ENCODE measurements at places on chromosomes 1 and 21.

GRCh38 chr21:36564647-36565046, 84.7 kb upstream of the CLDN14 start:
- no peak for DNase-seq

DNA sequence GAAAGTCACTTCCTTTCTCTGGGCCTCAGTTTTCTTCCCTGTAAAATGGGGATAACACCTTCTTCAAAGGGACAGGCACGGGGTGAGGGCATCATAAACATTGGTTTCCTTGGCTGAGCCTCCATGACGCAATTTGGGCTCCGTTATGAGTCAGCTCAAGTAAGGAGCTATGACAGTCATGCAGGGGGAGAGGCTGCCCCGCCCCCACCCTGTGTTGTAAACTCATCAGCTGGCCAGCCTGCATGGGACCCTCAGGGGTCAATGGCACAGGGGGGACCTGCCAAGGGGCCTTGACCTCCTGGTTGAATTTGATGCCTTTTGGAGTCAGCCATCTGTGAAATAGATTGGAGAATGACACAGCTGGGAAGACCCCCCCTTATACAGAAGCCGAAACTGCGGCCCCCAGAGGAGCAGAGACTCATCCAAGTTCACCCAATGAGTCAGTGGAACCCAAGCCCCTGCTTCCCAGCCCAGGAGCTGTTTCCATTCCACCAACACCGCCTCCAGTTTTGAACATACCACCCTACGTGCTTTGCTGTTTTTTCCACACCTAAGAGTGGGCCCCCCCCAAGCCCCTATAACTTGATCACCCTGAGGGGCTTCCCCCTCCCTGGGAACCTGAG, 36.8 kb upstream of the RUNX3 start:
- peak; percentile 85 for DNase-seq

- no peak for DNase-seq
Measured at GRCh38 chr1:7613106-7613850, 157.8 kb upstream of the VAMP3 start.

DNA sequence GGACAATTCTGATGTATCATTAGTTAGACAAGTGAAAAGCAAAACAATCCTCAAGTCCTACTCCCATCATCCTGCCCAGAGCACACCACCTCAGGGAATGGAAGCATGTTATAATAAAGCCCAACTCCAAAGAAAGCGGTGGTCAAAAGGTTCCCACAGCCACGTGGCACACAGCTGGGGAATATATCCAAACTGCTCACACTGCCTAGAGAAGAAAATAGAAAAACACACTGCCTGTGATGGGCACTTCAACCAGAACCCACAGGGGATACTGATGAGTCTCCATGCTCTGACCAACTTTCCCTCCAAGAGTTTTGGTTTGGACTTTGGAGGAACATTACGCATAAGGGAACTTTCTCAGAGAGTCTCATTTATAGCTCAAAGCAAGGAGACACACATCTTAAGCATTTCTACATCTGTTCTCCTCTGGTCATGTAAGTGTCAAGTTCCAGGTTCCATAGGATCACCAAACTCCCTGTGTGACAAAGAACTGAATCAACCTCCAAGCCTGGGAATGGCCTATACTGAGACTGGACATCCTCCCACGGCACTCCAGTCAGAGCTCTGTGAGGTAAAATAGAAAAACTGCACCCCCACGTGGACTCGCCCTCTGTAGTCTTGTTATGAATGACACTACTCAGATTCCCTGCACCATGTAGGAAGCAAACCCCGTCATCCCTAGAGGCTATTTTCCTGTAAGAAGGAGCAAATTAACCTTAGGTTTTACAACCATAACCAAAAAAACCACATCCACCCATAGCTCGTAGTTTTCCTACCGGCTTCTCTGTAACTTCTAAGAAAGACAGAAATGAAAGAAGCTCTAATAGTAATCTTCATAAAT, 12.2 kb downstream of the DSTYK start:
- peak; percentile 72 for DNase-seq

DNA sequence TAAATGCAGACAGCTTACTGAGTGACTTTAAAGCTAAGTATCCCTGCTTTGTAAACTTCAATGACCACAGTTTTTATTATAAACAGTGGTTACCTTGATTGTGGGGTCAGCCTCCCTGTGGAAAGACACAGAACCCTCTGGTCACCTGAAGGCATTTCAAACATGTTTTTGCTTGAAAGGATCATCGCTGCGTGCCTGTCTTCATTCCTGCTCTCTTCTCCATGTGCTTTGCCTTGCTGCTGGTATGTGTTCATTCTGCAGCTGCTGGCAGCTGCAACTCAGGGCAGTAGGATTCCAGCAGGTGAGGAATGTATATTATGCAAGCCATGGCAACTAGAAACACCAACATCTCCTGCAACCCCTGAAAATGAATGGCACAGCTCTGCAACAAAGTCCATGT, 81.0 kb upstream of the VAV3 start:
- no peak for DNase-seq

- DNase-seq = no peak
Measured at GRCh38 chr1:77047978-77048614, 171.1 kb downstream of the PIGK start.

- no peak for DNase-seq
Measured at GRCh38 chr1:111208921-111209320, 8.5 kb upstream of the DENND2D start.

DNA sequence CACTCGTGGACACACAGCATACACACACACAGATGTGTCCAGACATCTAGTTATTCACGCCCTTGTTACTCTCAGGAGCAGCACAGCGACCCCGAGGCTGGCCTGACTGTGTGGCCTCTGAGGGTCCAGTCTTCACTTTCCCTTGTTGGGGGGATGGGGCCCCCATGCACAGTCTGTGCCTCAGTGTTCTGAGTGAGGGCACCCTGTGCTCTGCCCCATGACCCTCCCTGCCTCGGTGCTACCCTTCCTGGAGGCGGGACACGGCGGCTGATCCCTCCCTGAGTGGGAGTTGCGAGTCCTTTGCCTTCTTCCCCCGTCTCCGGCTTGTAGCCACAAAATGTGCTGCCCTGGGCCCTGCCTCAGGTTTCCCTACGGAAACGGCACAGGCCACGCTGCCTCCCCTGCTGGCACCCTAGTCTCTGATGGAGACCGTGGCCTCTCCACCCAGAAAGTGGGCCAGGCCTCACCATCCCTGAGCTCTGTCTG, 8.6 kb downstream of the CSTB start:
- no peak for DNase-seq

Data from fibroblast of mammary gland (primary cell).